Substantia nigra (tissue), 51 donors: ENCODE measurements at places on chromosomes 16 and 17.

DNA sequence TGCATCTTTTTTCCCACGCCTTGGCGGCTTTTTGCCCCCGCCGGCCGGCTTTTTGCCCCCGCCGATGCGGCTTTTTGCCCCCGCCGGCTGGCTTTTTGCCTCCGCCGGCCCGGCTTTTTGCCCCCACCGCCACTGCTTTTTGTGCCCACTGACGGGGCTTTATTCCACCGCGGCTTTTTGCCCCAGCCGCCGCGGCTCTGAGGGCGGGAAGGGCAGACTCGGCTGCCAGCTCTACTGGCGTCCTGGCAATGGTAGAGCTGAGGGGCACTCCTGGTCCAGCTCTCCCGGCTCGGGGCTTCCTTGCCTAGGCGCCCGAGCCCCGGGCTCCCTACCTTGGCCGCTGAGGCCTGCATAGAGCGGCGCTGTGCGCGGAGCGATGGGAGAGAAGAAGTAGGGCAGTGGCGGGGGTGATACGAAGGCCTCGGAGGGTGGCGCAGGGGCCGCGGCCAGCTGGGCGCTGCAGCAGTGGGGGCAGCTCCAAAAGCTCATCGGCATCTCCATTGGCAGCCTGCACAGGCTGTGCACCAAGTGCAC is 591.4 kb downstream of the TP53TG3F start:
- DNase-seq, result no peak

DNA sequence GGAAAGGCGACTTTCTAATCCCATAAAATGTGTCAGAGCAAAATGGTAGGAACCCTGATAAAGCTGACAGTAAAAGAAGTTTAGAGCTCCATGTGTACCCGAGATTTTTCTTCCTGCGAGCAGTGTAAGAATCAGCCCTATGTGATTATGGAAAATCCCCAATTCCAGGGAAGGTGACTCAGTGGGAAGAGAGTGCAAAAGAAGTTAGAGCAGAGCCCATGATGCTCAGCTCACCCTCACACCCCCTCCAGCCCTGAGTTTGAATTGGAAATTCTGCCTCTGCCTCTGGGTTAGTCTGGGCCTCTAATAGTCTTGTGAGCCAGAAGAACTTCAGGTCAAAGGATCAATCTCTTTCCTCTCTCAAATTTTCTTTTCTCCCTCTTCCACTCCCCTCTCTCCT is 12.5 kb downstream of the C17orf78 start:
- DNase-seq, result no peak

- DNase-seq, result no peak
Observed at GRCh38 chr16:54506741-54507500, 220.3 kb upstream of the IRX3 start.

- DNase-seq, result no peak
Observed at GRCh38 chr16:67676516-67676915, 9.9 kb downstream of the C16orf86 start.

- DNase-seq, result no peak
Observed at GRCh38 chr16:46889942-46890300, 5.8 kb downstream of the GPT2 start.

DNA sequence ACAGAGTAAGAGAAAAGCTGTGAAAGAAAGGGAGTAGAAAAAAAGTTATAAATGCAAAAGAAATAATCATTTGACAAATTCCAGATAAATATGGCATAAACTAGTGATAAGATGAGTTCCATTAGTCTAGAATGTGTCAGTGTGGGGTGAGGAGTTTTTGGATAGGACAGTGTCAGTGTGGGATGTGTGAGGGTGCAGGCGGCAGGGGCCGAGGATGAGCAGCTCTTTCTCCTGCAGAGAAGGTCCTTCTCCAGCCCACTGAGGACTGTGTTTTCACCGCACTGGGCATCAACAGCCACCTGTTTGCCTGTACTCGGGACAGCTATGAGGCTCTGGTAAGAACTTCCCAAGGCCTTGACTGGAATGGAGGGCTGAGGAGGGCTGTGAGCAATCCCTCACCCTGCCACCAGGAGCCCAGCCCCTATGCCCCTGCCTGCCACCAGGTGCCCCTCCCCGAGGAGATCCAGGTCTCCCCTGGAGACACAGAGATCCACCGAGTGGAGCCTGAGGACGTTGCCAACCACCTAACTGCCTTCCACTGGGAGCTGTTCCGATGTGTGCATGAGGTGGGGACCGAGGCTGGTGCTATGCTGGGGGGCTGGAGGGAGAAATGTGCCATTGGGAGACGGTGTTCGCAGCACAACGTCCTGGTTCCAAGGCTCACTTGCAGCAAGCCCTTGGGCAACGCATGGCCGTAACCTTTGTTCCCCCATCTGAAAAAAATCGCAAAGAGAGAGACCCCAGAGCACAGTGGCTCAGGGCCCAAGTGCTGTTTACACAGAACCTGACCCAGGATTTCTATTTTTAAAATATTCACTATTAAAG is 13.1 kb downstream of the RAPGEFL1 start:
- no peak for DNase-seq

GRCh38 chr16:67150047-67150832 is 558 bp downstream of the B3GNT9 start:
- no peak for DNase-seq

DNA sequence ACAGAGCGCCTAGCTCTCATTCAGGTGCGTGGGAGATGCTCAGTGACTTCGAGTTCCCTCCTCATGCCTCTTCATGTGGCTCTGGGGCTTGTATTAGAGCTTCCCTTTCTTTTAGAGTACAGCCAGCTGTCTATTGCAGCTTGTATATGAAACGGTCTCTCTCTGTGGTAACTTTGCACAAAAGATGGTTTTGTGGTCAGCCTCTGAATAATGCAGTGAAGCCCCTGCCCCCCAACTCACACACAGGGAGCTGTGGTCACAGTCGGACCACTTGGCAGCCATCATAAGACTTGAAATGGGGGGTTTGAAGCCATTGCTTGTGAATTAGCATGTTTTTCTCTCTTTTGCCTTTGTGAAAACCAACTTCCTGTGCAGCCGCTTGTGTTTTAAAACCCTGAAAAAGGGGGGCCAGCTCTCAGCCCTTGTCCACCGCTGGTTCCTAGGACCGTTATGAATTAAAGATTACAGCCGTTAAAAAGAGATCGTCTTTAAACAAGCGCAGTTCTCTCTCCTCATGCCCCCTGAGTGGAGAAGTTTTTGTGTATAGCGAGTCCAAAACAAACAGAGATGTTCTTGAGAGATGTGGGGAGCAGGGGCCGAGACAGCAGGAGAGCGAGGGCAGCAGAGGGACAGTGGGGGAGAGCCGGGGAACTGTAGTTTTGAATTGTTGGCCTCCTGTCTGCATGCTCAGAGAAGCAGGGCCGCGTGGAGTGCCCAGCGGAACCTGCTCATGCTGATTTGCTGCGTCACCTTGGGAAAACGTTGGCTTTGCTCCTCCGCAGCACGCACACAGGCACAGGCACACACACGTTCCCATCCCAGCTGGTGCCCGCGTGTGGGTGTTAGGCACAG is 199.0 kb downstream of the MSI2 start:
- DNase-seq, result no peak

DNA sequence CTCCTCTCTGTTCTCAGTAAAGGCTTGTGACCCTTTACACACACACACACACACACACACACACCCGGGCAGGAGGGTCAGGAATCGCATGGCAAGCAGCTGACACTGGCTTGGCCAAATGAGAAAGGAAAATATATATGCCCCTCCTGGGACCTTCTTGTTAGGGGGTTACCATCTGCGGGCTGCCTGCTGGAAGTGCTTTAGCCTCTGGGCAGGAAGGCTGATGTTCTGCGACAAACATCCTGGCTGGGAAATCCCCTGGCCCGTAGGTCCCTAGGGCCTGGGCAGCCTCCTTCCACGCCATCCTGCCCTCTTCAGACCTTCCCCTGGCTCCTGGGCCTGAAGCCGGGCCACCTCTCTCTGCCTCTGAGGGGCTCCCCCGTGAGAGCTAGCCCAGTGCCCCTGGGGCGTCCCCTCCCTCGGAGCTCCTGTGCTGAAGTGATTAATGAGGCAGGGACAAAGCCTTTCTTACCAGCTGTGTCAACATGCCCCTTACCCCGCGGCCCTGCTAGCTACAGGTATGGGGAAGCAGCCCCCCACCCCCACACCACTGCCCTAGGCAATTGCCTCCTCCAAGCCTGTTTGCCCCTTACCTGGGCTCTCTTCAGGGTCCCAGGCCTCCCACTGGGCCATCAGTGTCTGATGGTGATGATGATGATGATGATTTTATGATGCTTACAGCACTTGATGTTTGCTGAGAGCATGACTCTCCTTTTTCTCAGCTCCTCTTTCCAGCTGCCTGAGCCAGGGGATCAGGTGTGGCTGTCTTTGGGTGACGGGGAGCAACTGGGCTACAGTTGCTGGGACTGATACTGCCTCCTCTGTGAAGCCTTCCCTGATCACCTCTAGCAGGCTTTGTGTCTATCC is 32.8 kb upstream of the ETV4 start:
- no peak for DNase-seq

DNA sequence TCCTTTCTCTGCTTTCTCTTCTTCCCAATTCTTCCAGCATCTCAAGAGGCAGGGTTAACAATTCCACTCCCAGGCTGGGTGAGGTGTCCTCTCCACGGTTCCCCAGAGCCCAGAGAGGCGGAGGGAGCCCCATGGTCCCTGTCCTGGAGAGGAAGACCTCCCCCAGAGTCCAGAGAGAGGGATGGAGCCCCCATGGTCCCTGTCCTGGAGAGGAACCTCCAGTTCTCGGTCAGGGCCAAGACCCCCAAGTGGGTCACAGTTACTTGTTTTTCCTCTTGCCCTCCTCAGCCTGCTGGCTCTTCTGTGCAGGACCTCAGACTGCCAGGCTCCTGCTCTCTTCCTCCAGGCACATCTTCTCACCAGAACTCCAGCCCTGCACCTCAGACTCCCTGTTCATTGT is 135.2 kb downstream of the RPTOR start:
- DNase-seq, result no peak

- DNase-seq, result no peak
Observed at GRCh38 chr16:49554681-49555080, 181.1 kb downstream of the C16orf78 start.

DNA sequence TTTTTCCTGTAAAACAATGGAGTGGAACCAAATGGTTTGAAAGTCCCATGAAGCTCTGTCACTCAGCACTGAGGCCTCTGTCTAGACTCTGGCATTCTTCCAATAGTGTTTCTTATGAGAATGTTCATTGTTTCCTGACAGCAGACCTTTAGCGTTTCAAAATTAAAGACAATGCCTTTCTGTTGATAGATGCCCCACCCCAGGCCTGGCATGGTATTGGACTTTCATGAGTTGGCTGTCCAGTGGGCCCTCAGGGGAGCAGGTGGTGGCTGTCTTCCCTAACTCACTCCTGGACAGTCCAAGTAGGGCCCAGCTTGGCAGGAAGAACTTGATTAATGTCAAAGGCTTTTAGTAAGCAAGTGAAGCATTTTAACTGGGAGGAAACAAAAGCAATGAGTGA is 186.5 kb upstream of the CCL2 start:
- DNase-seq, result no peak

DNA sequence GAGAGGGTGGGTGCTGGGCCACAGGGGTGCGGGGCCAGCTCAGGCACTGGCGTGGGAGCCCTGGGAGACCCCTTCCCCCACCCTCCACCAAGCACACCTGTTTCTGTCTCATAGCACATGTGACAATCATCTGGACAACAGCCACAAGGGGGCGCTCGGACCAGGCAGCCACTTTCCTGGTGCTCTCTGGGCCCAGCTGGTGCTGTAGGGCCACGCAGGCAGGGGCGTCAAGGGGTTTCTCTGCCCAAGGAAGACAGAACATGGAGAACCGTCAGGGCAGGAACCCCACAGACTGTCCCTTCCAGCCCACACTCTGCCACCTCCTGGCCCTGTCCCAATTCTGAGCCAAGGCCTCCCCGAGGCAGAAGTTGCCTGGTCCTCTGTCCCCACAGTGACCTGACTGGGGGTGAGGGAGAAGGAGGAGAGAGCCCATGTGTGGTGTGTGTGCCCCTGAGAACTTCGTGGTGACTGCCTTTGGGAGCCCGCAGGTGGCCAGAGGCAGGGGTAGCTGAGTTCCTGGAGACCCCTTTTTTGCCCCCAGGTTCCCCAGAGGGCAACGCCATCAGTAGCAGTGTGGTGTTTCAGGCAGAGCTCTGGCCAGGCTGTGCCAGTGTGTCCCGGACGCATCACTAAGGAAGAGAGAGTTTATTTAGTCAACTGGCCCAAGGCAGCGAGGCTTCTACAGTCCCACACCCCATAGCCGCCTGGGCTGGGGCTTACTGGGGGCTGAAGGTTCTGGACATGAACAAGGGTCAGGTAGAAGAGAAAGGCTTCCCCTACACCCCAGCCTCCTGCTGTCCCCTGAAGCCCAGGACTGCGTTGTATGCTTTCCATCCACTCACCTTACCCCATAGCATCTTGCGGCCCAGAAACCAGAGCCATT is 3.1 kb upstream of the SETD6 start:
- DNase-seq, result peak; percentile 64

DNA sequence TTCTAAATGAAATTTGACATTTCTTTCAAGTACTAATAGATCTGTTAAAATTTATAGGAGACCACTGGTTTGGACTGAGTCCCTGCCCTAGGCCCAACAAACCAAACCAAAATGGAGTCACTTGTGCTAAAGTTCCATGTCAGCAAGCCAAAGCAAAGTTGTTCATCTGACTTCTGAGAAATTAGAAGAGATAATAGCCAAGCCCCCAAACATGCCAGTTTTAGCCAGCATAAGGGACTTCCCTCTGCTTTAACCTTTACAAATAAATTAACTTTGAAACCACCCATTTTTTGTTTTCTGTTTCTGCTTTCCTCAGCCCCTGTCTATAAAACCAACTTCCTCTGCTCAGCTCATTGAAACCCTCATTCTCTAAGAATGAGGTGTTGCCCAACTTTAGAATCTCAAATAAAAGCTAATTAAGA is 18.9 kb downstream of the CDR2 start:
- DNase-seq, result no peak

GRCh38 chr16:30760577-30761426 is 1.1 kb downstream of the CFAP119 start:
- no peak for DNase-seq

DNA sequence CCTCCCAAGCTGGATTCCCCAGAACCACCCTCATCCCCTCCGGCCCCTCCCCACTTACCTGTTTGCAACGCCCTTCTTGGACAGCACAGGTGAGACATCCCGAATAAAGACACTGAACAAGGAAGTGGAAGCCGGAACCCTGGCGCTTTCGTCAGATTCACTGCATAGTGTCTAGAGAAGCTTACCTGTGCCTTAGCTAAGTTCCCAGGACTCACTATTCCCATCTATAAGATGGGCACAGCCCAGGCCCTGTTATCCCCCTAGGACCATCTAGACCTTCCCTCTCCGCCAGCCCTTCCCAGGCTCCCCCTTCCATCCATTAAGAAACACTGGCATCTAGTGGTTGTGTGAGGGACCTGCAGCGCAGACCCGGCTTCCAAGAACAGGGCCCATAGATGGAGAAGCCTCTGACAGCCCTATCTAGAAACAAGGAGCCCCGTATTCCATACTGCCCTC is 26.9 kb upstream of the RPL38 start:
- DNase-seq, result peak; percentile 20

- no peak for DNase-seq
Observed at GRCh38 chr17:6700948-6701307, 12.2 kb downstream of the SLC13A5 start.

- no peak for DNase-seq
Observed at GRCh38 chr16:1275791-1276579, 20.1 kb downstream of the TPSD1 start.

GRCh38 chr17:46889992-46890564 is 32.9 kb upstream of the GOSR2 start:
- no peak for DNase-seq
